Midbrain (tissue), 1 donor: ENCODE measurements at places on chromosomes 3 and 15.

DNA sequence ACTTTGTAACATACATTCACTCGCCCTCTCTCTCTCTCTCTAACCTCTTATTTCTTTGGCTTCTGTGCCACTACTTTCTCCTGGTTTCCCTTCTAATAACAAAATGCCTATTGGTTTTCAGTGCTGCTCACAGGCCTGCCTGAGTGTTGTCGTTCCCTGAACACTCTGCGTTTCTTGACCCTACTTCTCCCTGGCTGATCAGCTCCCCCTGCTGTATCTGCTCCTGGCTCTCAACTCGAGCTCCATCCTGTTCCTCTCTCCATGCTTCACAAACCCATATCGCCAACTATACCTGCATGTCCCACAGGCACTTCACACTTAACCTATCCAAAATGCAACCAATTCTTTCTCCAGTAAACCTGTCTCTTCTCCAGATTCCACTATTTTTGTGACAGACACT, 111.4 kb downstream of the OPA1 start:
- DNase-seq, result peak; percentile 8

DNA sequence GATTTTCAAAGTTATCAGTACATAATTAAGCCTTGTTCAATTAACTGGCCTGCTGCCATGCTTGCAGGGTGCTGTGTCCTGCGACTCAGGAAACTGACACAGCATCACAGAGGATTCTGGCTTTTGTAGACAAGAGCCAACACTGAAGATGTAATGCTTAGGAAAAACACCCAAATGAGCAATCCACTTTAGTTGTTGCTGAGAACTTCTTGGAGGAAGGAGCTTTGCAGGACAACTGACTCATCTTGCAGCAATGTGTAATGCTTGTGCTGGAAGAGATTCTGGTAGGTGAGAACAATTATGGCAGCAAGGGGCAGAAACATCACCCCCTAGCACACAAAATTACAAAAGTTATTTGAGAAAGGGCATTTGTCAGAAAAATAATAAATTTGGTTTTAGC, 67.6 kb downstream of the NLGN1 start:
- DNase-seq, result no peak

GRCh38 chr3:46662771-46663551, 30.5 kb downstream of the ALS2CL start:
- peak; percentile 13 for DNase-seq

DNA sequence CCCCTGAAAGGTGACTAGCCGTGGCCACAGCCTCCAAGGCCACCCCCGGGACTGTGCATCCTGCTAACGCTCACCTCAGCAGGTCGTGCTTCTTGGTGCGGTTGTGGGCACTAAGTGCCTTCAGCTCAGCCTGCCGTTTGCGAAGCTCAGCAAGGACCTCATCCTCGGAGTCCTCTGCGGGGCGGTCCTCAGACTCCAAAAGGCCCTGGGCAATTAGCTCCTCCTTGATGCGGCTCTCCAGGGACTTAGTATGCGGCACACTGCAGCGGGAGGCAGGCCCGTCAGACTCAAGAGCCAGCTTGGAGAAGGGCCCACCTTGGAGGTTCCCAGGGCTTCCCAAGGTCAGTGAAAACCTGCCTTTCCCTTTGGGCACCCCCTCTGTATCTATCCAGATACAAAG, 8.3 kb downstream of the TADA3 start:
- peak; percentile 18 for DNase-seq

DNA sequence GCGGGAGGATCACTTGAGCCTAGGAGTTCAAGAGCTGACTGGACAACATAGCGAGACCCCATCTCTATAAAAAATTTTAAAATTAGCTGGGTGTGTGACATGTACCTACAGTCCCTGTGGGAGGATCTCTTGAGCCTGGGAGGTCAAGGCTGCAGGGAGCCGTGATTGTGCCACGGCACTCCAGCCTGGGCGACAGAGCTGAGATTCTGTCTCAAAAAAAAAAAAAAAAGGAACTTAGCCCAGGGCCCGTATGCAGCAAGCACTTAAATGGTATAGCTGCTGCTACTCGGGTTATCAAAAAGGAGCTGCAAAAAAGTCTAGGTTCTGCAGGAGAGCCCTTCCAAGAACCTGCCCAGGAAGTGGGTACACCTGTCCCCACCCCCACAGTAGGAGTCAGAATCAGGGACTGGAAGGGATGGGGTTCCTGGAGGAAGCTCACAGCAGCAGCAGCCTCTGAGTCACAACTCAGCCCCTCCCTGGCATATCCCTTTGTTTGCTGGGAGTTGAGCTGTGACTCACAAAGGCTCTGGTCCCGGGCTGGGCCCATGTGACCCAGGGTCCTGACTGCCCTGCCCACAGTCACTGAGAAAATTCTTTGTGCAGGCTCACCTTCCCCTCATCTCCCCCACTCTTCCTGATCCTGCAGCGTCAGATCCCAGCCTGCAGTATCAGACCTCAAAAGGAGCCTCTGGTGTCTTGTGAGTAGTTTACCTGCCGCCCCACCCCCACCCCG, at the start of gene SPATA12:
Gene SPATA12, plus strand, starts transcription at position 576 of the 733 bp plus-strand sequence. CDS start 13,031 bp downstream, outside the sequence.
- peak; percentile 23 for DNase-seq

GRCh38 chr15:55802600-55803376, 59.8 kb upstream of the PRTG start:
- DNase-seq, result no peak

DNA sequence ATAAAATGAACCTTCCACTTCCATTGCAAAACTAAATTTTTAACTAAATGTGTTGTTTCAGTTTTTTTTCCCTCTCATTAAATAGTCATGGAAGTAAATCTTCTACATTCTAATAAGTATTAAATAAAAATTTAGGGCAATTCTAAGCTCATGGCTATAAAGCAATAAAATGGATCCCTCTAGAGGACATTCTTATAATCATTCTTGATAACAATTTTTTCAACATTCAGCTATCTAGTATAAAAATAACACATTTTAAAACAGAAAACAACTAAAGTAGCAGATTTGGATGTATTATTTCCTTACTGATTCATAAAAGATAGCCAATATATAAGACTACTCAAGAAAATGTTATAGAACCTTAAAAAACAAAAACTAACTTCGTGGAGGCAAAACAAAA, 393.1 kb downstream of the PLOD2 start:
- DNase-seq, result no peak

GRCh38 chr15:35757361-35757760, 211.4 kb upstream of the DPH6 start:
- no peak for DNase-seq

- DNase-seq, result no peak
Observed at GRCh38 chr3:155075200-155075599, 4.9 kb upstream of the MME start.

- DNase-seq, result peak; percentile 25
Observed at GRCh38 chr15:83871808-83872559, 218.1 kb downstream of the ADAMTSL3 start.

GRCh38 chr15:57436166-57436565, 59.9 kb downstream of the CGNL1 start:
- DNase-seq, result no peak

DNA sequence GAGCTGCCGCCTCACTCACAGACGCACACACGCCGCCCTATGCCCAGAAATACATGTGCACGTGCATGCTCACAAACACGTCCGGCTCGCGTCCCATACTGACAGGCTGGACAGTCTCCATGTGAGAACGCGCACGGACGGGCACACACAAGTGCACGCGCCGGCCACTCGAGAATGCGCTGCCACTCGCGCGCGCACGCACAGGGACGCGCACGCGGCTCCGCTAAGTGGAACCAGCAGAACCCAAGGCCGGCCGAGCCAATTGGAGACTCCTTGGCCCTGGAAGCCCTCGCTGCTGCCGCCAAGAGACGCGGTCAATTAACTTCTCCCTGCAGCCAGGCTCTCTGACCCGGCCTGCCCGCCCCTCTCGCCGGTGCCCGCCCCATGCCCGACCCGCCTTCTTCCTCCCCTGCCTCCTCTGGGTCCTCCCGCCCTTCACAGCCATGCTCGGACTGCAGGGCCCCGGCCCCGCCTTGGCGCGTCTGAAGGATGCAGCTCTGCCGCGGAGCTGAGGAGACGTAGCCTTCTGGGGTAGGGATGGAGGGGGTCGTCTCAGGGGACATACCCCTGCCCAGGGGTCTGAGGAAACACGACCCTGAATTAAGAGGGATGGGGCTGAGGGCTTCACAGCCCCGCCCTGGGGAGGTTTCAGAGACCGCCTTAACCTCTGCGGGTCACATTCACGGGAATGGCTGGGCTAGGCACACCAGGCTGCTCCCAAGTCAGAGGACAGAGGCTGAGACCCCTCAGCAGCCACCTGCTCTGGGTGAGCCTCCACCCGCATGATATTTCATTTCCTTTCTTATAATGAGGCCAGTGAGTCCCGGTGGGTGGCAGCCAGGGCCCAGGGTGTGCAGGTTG, 15.0 kb downstream of the PTH1R start:
- DNase-seq, result peak; percentile 71

- DNase-seq, result no peak
Observed at GRCh38 chr3:195159117-195159813, 111.7 kb downstream of the XXYLT1 start.

GRCh38 chr15:68700455-68701123, 120.1 kb downstream of the ANP32A start:
- DNase-seq, result peak; percentile 86

DNA sequence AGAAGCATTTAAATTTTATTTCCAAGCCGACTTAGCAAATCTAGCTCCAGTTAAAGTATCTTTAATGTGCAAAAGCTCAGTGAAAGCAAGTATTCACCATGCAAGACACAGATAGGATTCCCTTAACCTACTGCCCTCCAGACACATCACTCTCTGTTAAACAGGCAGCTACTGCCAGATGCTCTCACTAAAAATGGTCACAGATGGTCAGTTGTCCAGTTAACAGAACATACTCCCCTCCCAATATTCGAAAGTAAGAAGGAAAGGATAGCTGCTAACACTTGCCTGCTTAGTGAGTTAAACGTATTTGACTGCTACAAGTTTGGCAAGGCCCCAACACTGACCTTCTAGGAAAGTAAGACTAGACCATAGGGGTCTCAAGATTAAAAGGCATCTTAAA, 73.7 kb downstream of the PRTG start:
- DNase-seq, result no peak

DNA sequence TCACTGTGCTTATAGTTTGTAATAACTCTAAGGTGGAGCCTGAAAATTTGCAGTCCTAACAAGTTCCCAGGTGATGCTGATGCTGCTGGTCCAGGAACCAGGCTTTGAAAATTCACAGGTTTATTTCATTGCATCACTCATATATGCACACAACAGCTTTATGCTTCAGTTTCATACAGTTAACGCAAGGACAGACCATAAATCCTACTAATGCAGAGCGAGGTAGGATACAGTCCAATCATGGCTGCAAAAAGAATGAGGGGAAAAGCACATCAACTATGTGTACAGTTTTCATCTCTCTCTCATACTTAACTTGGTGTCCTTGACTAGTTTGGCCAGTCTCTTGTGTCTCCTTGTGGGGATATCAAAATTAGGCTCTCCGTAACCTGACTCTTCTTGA, 135.1 kb downstream of the SLCO3A1 start:
- no peak for DNase-seq

- no peak for DNase-seq
Observed at GRCh38 chr15:45648521-45649200, 13.8 kb downstream of the SQOR start.

GRCh38 chr3:38522002-38522401, 25.9 kb downstream of the EXOG start:
- no peak for DNase-seq

DNA sequence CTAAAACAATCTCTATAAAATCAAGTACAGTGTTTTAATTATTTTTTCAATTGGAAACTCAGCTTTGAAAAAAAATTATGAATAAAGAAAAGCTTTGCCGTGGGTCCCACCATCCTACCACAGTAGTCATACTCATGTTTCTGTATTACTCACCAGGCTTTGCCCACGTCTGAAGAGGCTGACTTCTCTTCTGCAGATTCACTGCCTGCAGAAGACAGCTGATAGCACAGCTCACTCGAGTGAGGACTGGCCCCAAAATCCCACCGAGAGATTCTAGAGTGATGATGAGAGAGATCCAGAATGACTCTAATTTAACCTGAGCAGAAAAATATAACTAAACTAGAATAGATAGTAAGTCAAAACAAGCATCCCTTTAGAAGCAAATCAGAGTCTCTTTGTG, 11.9 kb downstream of the C2CD4B start:
- no peak for DNase-seq

DNA sequence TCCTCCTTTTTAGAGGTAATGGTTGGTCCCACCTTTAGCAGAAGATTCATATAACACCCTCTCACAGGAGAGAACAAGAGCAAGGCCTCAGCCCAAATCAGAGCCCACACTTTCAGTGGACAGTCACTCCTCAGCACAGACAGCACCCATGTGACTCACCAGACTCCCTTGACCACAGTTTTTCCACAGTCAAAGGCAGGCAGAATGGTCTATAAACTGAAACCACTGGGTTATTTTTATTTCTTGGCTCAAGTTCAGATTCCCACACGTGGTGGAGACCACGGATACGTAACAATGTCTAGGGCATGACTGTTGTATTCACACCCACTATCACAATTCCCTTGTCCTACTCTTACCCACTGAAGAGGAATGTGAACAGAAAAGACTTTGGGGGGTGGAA, 237.8 kb upstream of the UBE2E1 start:
- DNase-seq, result no peak

DNA sequence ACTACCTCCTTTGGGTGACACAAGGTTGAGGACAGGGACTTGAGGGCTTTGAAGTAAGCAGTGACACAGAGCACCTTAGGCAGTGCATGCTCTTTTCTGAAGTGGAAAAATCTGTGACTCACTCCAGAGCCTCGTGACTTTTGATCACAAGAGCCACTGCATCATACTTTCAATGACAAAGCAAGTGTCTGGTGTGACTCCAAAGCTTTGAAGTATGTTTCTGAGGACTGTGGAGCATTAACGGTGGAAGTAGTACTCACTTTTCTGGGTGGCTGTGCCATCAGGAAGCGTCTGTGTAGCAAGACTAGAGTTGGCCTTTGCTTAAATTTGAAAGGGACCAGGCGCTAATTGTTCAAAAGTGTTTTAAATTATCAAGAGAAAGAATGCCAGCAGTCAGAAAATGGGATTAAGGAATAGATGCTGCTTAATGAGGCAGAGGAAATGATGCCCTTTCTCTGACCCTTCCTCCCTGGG, 210.7 kb upstream of the TRIM42 start:
- no peak for DNase-seq
